Endothelial cell of umbilical vein (primary cell): ENCODE measurements at places on chromosomes 3 and 15. TPM values are rescaled to one million over a fixed set of nuclear protein-coding genes. Genes with fewer than 3 reads are reported as not detected.

CCR8 gene
- polyA plus RNA-seq: not detected in 2 replicates

CHL1 gene
- polyA plus RNA-seq: not detected in 2 replicates

CYP8B1 gene
- not detected in 2 replicates for polyA plus RNA-seq

ST3GAL6 gene
- 11.3 and 13.2 TPM in 2 replicates for polyA plus RNA-seq

PRICKLE2 gene
- 2.8 and 3.0 TPM in 2 replicates for polyA plus RNA-seq

DPPA2 gene
- not detected in 2 replicates for polyA plus RNA-seq

ITIH3 gene
- polyA plus RNA-seq: not detected in 2 replicates

ANKRD63 gene
- not detected in 2 replicates for polyA plus RNA-seq

IVD gene
- 33.6 and 34.1 TPM in 2 replicates for polyA plus RNA-seq

ARHGAP11A gene
- 4.6 and 6.6 TPM in 2 replicates for polyA plus RNA-seq

XPC gene
- 9.0 and 11.9 TPM in 2 replicates for polyA plus RNA-seq

GALNT15 gene
- 0.68 and 0.87 TPM in 2 replicates for polyA plus RNA-seq

LMOD3 gene
- not detected in 2 replicates for polyA plus RNA-seq

GRCh38 chr3:38725726-38726419 lies 76.4 kb upstream of the SCN5A start:
- peak overlapping the region; percentile 95 for H3K27ac ChIP-seq
- H3K36me3 ChIP-seq: no peaks in the 10 kb centered on the region
- H3K4me3 ChIP-seq: no peak overlapping the region
- H3K4me1 ChIP-seq: peaks cover 78% of the 10 kb centered on the region
- no peaks in the 10 kb centered on the region for H3K27me3 ChIP-seq

- DNase-seq: no peak
- H3K27ac ChIP-seq: peak overlapping the region; percentile 28
- no peaks in the 10 kb centered on the region for H3K27me3 ChIP-seq
- no peaks in the 10 kb centered on the region for H3K36me3 ChIP-seq
Measured at GRCh38 chr15:80694611-80695098, 455 bp upstream of the ABHD17C start.

DNA sequence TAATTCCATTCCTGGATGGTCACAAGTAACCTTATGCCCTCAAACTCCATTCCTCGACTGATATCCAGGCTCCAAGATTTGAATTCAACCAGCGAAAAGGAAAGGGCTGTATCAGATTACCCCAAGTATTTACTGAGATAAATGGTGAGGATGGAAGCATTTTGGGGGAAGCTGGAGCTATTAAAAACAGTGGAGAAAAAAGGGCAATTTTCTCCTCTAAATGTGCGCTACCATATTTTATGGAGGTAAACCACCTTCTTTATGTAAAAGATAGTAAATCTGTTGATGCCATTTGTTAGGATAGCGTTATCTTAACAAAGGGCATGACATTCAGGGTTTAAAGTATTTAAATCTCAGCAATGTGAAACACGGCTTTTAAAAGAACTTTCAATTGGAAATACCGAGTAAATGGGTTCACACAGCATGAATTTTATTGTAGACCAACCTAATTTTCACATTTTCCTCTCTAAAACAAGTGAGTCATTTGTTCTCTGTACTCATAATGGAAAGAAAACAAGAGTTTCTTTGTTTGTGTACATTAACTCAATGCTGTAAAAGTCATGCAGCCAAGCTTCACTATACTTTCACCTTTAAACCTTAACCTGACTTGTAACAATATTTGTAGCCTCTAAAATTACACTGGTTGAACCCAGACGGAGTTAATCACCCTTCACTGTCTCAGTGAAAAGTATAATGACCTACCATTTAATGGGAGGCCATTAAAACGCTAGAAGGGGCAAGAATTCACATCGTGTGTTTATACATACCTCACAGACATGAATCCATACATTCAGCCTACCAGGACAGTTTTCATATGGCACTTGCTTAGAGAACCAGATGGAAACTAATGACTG lies 773.4 kb downstream of the ROBO1 start:
- H3K27me3 ChIP-seq: no peaks in the 10 kb centered on the region
- no peaks in the 10 kb centered on the region for H3K36me3 ChIP-seq
- no peak overlapping the region for H3K27ac ChIP-seq
- peak; percentile 22 for DNase-seq

- H3K27ac ChIP-seq: no peak overlapping the region
- H3K4me1 ChIP-seq: no peaks in the 10 kb centered on the region
- H3K27me3 ChIP-seq: no peaks in the 10 kb centered on the region
- DNase-seq: no peak
Measured at GRCh38 chr3:135246027-135246426, 451.0 kb downstream of the EPHB1 start.

- H3K27me3 ChIP-seq: no peaks in the 10 kb centered on the region
- peaks cover 23% of the 10 kb centered on the region for H3K4me1 ChIP-seq
- peaks cover 2% of the 10 kb centered on the region for H3K36me3 ChIP-seq
- peak overlapping the region; percentile 41 for H3K27ac ChIP-seq
- DNase-seq: peak; percentile 53
Measured at GRCh38 chr3:11603628-11604027, 40.1 kb downstream of the VGLL4 start.

DNA sequence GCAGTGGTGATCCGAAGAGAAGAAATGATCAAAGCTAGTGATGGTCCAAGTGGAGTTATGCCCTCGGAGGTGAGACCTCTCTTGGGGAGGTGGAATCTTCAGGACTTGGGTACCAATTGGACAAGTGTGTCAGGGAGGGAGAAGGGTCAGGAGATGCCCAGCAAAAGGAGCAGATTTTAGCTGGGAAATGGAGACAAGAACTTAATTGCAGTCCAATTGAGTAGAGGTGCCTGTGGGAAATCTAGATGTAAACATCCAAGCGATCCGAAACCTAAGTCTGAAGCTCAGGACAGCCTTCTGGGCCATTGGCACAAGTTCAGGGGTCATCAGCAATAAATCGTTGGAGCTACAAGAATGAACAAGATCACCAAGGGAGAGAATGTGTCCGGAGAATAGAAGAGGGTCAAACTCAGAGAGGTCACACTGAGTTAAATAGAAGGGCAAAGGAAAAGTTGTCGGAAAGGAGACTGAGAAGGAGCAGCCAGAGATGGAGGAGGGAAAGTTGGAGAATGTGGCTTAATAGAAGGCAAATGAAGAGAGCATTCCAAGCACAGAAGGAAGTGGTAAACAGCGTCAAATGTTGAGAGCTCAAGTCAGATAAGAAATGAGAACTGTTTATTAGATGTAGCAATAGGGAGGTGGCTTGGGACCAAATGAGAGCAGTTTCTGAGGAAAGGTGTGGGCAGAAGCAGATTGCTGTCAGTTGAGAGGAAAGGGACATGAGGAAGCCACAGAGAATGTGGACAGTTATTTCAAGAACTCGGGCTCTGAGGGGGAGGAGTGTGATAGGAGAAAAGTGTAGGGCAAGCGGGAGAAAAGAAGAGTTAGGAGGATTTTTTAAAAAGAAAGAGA lies 64.2 kb upstream of the FNDC3B start:
- H3K36me3 ChIP-seq: no peaks in the 10 kb centered on the region
- no peak for DNase-seq
- H3K4me1 ChIP-seq: no peaks in the 10 kb centered on the region
- no peak overlapping the region for H3K4me3 ChIP-seq
- H3K27me3 ChIP-seq: no peaks in the 10 kb centered on the region

DNA sequence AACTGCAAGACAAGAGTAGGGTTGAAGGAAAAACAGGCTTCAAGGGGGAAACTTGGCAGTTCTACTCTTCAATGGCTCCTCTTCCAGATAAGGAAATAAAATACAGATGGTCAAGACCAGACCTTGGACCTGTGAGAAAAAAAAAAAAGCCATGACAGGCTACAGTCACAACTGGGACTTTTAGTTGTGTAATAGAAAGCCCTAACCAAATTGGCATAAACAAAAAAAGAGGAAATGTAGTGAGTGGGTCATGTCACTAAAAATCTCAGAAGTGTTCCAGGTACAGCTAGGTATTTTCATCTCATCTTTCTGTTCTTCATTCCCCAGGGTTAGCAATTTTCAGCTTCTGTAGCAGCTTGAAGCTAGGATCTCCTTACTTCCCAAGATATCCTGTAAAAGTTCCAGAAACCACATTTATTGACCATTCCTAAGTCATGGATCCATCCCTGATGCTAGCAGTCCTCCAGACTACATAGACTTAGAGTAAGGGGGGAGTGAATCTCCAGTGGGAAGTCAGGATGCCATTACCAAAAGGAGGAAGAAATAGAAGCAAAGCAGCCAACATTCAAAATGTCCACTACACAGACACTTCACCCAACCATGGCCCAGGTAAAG lies 61.0 kb upstream of the CSTA start:
- no peak overlapping the region for H3K27ac ChIP-seq
- no peak overlapping the region for H3K4me3 ChIP-seq
- peaks cover 6% of the 10 kb centered on the region for H3K27me3 ChIP-seq
- no peaks in the 10 kb centered on the region for H3K36me3 ChIP-seq

DNA sequence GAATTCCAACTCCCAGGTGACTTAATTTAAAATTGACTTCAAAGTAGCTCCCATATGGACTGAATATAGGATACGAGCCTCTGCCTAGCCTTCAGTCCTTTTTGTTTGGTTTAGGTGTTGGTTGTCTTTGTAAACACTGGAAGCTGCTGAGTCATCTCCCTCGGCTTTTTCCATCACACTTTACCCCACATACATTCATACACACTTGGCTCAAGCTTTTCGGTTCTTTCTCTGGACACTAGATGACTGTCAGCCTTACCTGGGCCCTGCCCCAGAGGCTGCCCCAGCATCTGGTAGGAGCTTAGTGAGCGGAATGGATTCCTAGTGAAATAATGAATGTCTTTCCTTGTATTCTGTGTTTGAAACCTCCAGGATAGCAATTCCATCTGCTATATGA lies 201.5 kb upstream of the IL12A start:
- DNase-seq: peak; percentile 88
- H3K36me3 ChIP-seq: no peaks in the 10 kb centered on the region
- no peaks in the 10 kb centered on the region for H3K27me3 ChIP-seq
- no peak overlapping the region for H3K4me3 ChIP-seq
- peak overlapping the region; percentile 87 for H3K27ac ChIP-seq

DNA sequence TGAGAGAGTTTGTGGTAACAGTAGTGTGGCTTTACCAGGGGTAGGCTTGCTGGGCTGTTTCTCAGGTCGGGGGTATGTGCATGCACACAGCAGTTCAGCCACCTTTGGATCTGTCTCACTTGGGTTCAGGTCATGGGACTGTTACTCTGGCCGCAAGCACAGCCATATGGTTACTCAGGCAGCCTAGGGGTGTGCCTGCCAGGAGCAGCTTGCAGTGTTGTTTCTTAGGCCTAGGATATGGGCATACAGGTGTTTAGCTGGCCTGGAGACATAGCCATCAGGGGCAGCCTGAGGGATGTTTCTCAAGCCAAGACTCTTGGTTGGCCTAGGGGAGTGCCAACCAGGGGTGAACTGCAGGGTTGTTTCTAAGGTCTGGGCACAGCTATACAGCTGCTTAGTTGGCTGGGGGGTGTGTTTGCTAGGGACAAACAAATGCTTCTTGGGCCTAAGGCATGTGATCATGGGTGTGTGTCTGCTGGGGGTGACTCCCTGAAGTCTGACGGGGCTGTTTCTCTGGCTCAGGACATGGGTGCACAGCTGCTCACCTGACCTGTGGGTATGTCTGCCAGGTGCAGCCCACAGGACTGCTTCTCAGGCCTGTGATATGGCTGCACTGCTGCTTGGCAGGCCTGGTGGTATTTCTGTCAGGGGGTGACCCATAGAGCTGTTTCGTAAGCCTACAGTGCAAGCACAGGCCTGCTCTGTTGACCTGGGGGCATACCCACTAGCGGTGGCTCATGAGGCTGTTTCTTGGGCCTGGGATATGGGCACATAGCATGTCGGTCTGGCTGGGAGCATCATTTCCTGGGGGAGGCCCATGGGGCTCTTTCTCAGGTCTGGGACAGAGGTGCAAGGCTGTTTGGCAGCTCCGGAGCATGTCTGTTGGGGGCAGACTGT lies 168.0 kb upstream of the THRB start:
- no peaks in the 10 kb centered on the region for H3K4me1 ChIP-seq
- H3K36me3 ChIP-seq: no peaks in the 10 kb centered on the region
- no peaks in the 10 kb centered on the region for H3K27me3 ChIP-seq
- no peak overlapping the region for H3K4me3 ChIP-seq
- no peak overlapping the region for H3K27ac ChIP-seq

GRCh38 chr3:138455801-138456716 lies 21.6 kb downstream of the ESYT3 start:
- H3K4me1 ChIP-seq: no peaks in the 10 kb centered on the region
- H3K4me3 ChIP-seq: no peak overlapping the region
- H3K27me3 ChIP-seq: no peaks in the 10 kb centered on the region
- no peak overlapping the region for H3K27ac ChIP-seq

DNA sequence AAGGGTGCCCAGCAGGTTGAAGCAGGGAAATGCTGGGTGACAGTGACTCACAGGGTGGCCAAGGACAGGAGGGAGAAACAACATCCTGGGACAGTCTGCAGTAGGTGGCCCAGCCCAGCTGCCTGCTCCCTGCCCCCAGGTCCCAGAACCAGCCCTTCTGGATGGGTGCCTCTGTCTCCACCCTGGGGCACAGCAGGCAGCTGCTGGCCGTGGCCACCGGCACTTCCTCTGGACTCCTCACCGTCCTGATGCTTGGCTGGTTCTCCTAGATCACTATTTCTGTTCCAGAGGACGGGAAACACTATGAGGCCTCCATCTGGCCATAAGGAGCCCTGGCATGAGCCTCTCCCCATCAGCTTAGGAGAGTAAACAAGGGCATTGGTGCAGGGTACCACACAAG lies 258.9 kb downstream of the XXYLT1 start:
- peaks cover 22% of the 10 kb centered on the region for H3K4me1 ChIP-seq
- H3K27me3 ChIP-seq: no peaks in the 10 kb centered on the region
- no peak overlapping the region for H3K4me3 ChIP-seq
- no peaks in the 10 kb centered on the region for H3K36me3 ChIP-seq
- DNase-seq: no peak

GRCh38 chr3:52454938-52455282 lies 494 bp upstream of the NISCH start:
- H3K36me3 ChIP-seq: peaks cover 14% of the 10 kb centered on the region
- peaks cover 17% of the 10 kb centered on the region for H3K4me1 ChIP-seq
- H3K4me3 ChIP-seq: peak overlapping the region; percentile 62
- no peak for DNase-seq

- H3K27me3 ChIP-seq: no peaks in the 10 kb centered on the region
- H3K27ac ChIP-seq: no peak overlapping the region
- no peak overlapping the region for H3K4me3 ChIP-seq
- H3K36me3 ChIP-seq: no peaks in the 10 kb centered on the region
- no peaks in the 10 kb centered on the region for H3K4me1 ChIP-seq
Measured at GRCh38 chr3:178042376-178042775, 493.9 kb upstream of the KCNMB2 start.

- peak; percentile 7 for DNase-seq
- no peaks in the 10 kb centered on the region for H3K4me1 ChIP-seq
- no peak overlapping the region for H3K27ac ChIP-seq
- peaks cover 26% of the 10 kb centered on the region for H3K27me3 ChIP-seq
- no peak overlapping the region for H3K4me3 ChIP-seq
Measured at GRCh38 chr15:91099616-91099994, 452 bp upstream of the SV2B start.

- H3K4me1 ChIP-seq: no peaks in the 10 kb centered on the region
- no peaks in the 10 kb centered on the region for H3K36me3 ChIP-seq
- no peaks in the 10 kb centered on the region for H3K27me3 ChIP-seq
- no peak overlapping the region for H3K27ac ChIP-seq
Measured at GRCh38 chr3:54514416-54514815, 392.1 kb downstream of the CACNA2D3 start.
